NCI-H1417 treated with DMSO at 0.1 percent for 48 hours (cell line): ENCODE measurements at places on chromosomes 2 and 18.
A peak's percentile ranks its signal among the peaks of the same experiment; 100 is the strongest.

- no peak for DNase-seq
Measured at GRCh38 chr2:43031471-43032212, 194.8 kb downstream of the ZFP36L2 start.

DNA sequence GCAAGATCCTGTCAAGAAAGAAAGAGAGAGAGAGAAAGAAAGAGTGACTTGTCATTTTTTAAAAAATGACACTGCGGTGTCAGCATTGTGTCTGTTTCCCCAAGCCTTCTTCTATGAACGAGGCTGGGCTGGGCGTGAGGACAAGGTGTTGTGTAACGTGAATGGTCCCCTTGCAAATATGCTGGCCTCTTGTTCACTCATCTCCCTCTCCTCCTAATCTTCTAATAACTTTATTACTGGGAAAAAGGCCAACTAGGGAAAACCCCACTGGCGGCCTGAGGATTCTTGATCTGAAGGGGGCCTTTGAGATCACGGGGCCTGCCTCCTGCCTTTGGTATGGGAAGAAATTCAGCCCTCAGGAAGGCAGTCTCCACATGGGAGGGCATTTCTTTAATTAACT lies 163.1 kb downstream of the MIB1 start:
- DNase-seq, result no peak

DNA sequence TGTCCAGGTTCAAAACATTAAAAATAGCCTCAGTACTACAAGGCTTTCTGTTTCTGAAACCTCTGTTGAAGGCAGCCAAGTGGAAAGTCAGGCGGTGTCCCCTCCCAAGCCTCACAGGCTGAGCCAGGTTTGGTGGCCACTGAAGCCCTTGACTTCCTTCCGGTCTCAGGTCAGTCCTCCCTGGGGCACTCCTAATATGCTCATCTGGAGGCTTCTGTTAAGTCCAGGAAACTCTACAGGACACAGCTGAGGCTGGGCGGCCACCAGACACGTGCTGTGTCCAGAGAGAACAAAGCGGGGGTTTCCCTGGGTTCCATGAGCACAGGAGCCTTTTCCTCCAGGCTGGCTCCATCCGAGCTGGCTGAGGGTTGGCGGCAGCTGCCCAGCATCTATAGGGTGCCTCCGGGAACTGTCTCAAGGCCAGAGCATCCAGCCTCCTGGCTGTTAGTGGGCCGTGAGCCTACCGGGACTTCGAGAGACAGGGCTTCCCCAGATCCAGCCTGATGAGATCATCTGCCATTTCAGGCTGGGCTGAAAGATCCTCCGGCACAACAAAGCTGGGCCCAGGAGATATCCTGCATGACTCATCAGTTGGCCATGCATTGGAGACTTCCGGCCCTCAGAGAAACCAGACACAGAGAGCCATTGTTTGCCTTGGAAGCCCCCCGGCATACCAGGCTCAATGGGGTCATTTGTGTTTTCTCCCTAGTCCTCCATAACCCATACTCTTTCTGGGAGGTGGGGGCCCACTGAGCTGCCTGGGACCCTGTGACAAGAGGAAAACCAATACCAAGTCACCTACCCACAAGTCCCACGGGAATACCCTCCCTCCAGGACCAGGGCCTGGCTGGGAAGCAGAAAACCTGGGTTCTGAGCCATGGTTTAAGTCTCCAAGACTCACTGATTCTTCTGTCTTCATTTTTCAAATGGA lies 71.7 kb downstream of the HS1BP3 start:
- no peak for DNase-seq

DNA sequence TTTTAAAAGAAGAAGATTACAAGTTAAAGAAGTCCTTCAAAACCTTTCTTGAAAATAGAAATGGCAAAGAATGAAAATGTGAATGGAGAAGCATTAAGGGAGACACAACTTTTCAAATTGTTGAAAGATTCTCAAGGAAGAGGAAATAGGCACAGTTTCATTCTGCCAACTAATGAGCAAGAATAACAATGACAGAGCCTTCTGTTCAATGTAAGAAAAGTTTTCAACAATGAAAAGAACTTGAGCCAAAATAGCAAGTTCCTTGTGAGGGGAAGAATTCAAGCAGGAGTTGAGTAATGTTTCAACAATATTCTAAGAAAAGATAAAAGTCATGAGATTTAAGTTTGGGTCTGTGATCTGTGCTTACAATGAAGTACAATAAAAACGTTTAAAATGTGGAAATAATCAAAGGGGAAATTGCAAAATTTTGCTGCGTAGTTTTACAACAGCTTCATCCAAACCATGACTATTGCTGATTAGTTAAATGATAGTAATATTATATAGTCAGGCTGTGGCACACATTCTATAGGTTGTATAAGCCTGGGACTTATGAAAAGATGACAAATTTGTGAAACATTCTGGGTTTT lies 122.6 kb downstream of the METTL4 start:
- DNase-seq, result no peak

DNA sequence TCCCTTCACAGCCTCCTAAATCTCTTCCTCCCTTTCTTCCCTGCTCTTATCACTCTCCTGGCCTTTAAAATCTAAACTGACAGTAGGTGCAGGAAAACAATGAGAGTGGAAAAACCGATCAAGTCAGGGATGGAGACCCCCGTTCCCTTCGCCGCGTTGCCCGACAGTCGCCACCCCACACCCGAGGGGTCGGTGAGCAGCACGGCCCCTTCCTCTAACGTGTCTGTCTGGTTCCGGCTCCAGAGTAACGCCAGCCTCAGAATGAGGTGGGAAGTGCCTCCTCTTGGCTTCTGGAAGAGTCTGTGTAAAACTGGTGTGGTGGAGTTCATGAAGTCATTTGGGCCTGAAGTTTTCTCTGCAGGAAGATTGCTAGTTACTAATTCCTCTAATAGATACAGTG lies 138.6 kb downstream of the NFATC1 start:
- DNase-seq, result no peak

DNA sequence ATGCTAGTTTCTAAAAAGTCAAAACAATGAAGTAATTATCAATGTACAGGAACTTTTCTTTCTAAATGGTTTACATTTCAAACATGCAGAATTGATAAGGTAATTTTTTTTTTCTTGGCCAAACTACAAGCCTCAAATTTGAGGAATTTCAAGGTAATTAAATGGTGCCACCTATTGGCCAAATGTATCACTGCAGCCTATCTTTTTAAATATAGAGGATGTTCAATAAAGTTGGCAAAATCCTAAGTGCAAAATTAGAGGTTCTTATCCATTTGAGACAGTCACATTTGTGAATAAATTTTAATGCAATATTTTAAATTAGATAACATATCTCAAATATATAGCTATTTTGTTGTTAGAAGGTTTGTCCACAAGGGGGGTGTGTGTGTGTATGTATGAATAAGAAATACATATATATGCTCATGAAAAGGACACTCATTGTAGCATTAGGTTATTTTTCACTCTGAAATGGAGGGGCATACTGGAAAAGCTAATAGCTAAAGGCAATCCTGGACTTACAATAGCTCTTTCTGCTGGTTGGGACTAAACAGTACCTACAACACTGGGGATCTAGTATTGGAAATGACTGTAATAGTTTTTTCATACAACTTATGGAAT lies 26.2 kb downstream of the MMADHC start:
- DNase-seq, result peak; percentile 16

GRCh38 chr2:85994421-85994777 lies 105.6 kb upstream of the ST3GAL5 start:
- no peak for DNase-seq

DNA sequence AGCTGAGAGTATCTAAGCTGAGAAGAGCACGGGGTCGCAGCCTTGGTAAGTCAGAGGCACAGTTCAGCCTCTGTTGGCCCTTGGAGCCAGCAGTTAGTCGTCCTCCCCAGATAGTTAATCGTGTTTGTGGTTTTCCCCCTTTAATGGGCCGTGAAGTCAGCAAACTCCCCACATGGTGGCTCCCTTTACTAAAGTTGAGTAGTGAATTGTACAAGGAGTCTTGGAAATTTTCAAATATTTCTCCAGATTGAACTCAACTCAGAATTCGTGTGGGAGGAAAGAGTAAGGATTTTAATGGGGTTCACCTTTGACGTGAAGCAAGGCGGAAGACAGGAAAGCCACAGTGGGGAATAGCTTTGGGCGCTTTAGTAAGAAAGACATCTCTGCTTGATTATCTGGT lies 2.4 kb upstream of the ADCYAP1 start:
- no peak for DNase-seq

- DNase-seq, result no peak
Measured at GRCh38 chr2:121626777-121627524, 22.3 kb downstream of the CLASP1 start.

DNA sequence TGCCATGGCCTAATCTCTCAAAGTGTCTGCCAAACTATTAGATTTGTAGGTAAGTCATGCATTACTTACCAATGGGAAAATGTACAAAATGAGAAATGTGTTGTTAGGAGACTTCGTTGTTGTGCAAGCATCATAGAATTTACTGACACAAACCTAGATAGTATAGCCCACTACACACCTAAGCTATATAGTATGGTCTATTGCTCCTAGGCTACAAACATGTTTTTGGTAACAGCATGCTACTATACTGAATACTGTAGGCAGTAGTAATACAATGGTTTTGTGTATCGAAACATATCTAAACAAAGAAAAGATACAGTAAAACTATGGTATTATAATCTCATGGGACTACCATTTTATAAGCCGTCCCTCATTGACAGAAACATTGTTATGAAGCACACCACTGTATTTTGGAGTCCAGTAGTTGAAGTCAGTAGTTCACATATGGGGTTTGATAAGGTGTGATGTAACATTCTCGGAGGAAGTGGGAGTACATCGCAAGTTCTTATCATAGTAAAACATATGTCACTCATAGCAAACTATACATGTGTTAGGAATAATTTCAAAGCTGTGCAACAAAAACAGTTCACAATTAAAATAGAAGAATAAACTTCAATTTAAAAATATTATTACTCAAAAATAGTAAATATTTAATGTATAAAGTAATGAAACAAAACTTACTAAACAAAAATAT lies 12.0 kb upstream of the GTF2A1L start:
- no peak for DNase-seq

DNA sequence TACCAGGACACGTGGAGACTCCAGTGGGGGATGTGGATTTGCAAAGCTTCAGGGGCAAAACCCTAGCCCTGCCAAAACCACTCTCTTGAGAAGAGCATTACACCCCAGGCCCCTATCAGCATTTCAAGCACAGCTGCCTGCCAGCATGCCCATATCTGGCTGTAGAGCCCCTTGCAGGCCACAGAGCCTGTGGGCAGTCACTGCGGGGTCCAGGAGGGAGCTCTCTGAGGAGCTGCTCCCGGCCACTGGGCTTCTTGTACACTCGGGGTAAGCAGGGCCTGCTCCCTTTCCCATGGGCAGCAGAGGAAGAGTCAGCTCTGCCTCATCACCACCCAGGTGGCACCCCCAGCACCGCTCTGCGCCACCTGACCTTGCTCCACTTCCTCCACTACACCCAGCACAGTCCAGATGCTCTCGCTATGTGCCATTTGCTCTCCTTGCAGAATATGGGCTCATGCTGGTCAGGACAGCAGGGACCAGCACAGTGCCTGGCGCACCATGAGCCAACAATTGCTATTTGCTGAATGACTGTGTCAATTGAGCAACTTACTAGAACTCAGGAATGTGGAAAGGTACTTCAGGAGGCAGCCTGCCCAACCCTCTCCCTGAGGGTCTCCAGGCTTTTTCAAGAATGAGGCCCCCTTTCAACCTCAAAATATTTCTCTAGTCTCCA lies 7.4 kb downstream of the CHST10 start:
- DNase-seq, result no peak

- DNase-seq, result no peak
Measured at GRCh38 chr2:71948781-71949536, 198.7 kb downstream of the CYP26B1 start.

- no peak for DNase-seq
Measured at GRCh38 chr2:183927406-183928325, 670.7 kb upstream of the ZNF804A start.

DNA sequence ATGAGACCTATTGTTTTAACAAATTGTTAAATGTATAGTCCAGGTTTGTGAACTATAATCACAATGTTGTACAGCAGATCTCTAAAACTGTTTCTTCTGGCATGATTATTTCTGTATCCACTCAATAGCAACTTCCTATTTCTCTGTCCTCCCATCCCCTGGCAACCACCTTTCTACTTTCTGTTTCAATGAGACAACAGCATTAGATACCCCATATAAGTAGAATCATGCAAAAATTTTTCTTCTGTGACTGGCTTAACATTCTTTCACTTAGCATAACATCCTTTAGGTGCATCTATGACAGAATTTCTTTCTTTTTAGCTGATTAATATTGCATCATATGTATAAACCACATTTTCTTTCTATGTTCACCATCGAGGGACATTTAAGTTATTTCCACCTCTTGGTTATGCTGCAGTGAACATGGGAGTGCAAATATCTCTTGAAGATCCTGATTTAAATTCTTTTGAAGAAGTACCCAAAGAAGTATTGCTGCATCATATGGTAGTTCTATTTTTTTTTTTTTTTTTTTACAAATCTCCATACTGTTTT lies 713.5 kb downstream of the LRP1B start:
- DNase-seq, result no peak

DNA sequence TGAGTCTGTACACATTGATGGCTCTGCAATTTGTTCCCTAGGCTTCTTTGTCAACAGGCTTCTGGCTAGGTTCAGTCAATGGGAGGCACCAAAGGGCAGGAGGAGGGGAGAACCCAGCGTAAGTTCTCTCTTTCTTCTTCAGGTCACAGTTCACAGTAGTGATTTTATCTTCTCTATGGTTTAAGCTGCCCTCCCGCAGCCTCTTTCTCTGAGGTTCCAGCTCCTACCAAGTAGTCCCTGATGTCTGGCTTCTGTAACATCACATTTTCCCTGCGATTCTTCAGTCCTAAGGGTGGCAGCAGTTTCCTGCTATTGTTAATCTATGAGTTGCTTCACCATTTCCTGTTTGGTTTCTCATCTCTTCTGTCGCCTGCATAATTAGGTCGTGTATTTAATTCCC lies 107.4 kb downstream of the CPO start:
- DNase-seq, result no peak

DNA sequence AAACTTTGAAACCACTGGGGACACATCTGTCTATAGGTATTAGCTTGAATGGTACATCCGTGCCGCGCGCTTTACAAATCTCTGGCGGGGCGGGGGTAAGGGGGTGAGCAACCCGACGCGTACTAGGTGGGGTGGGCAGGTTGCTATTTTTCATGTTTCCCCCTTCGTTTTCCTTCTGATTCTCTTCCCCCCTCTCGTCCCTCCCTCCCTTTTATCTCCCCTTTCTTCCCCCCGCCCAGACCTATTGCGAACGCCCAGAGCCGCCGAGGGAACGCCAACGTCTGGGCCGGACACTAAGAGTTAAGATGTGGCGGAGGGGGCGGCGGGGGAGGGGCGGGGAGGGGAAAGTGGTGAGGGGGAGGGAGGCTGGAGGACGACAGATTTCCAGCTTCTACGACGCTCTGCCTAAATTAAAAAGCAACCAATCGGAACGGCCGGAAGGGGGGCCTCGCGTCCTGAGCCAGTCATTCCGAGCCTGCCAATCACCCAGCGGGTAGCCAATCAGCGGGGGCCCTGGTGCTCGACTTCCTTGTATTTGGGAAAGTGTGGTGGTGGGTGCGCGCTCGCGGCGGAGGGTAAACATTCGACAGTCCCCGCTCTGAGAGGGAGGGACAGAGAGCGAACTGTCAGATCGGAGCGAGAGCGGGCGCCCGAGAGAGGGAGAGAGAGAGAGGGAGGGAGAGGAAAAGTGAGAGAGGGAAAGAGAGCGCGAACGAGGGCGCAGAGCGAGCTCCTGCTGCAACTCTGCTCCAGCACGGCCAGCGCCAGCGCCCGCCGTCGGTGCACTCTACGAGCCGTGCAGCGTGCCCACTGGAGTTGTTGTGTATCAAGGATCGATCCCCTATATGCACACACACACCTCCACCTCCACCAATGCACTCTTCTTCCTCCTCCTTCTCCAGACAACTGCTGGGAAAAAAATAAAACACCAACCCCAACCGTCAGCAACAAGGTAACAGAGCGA lies at the start of gene POU3F3:
Gene POU3F3, plus strand, starts transcription at position 582 of the 964 bp plus-strand sequence. CDS start 1,396 bp downstream, outside the sequence.
- no peak for DNase-seq
